ENCODE measurements at places on chromosomes 3 and 15. TPM values are rescaled to one million over a fixed set of nuclear protein-coding genes. Genes with fewer than 3 reads are reported as not detected.

SEMA5B gene
- polyA plus RNA-seq, result not detected

AGBL1 gene
- polyA plus RNA-seq, result not detected

SPSB4 gene
- not detected for polyA plus RNA-seq

GNAI2 gene
- 1,079 TPM for polyA plus RNA-seq

NR2E3 gene
- 0.19 TPM for polyA plus RNA-seq

CCR8 gene
- not detected for polyA plus RNA-seq

AMIGO3 gene
- 1.5 TPM for polyA plus RNA-seq

CYP1A2 gene
- not detected for polyA plus RNA-seq

IL5RA gene
- not detected for polyA plus RNA-seq

A4GNT gene
- not detected for polyA plus RNA-seq

CILP gene
- 0.02 TPM for polyA plus RNA-seq

CKMT1A gene
- polyA plus RNA-seq, result not detected

ILDR1 gene
- not detected for polyA plus RNA-seq

CHAC1 gene
- 77.8 TPM for polyA plus RNA-seq

RASGRP1 gene
- 1.4 TPM for polyA plus RNA-seq

UACA gene
- polyA plus RNA-seq, result 156 TPM

GRCh38 chr15:98440917-98441316 lies 207.4 kb upstream of the IGF1R start:
- peaks cover 17% of the 10 kb centered on the region for H3K27me3 ChIP-seq
- no peaks in the 10 kb centered on the region for H3K36me3 ChIP-seq
- no peaks in the 10 kb centered on the region for H3K4me1 ChIP-seq
- H3K27ac ChIP-seq, result no peak overlapping the region
- DNase-seq, result no peak
- no peak overlapping the region for H3K4me3 ChIP-seq

GRCh38 chr15:71434774-71435173 lies 319.5 kb downstream of the THSD4 start:
- peaks cover 2% of the 10 kb centered on the region for H3K4me1 ChIP-seq
- no peaks in the 10 kb centered on the region for H3K27me3 ChIP-seq
- H3K36me3 ChIP-seq, result peaks cover 6% of the 10 kb centered on the region
- DNase-seq, result no peak
- H3K4me3 ChIP-seq, result no peak overlapping the region
- H3K27ac ChIP-seq, result no peak overlapping the region

- no peak overlapping the region for H3K27ac ChIP-seq
- H3K4me1 ChIP-seq, result no peaks in the 10 kb centered on the region
- DNase-seq, result peak; percentile 64
- no peaks in the 10 kb centered on the region for H3K36me3 ChIP-seq
- H3K4me3 ChIP-seq, result no peak overlapping the region
Observed at GRCh38 chr3:182787302-182788036, 5.8 kb upstream of the ATP11B start.

DNA sequence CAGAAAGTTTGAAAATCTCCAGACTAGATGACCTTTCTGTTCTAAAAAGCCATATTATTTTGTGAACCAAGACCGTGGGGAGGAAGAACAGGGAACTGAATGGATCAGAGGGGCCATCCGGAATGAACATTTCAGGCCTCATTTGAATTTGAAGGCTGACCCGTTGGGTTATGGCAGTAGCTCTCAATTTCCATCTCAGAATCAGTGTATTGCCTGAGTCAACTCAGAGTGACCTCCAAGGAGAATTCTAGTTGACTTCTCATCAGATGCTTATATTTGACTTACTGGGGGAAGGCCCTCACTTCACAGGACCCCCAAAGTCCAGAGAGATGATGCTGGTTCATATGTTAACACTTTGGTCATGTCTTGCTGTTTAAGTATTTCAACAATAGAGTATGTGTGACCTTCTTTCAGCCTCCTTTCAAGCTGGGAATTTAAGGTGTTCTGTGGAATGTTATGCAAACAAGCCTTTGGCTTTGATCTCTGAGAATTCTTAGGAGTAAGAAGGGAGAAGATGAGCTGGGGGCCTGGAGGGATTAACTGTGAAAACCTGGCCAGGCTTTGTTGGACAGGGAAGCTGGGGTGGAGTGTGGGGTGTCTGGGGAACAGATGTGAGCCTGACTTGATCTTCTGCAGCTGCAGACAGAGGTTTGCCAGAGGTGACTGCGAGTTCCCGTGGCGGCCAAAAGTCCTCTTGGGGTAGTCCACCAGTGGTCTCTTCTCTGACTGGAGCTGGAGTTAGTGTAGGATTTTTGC lies 111.2 kb upstream of the RGMA start:
- no peaks in the 10 kb centered on the region for H3K4me1 ChIP-seq
- H3K36me3 ChIP-seq, result no peaks in the 10 kb centered on the region
- H3K27me3 ChIP-seq, result no peaks in the 10 kb centered on the region
- no peak overlapping the region for H3K4me3 ChIP-seq
- DNase-seq, result no peak

- DNase-seq, result no peak
- no peak overlapping the region for H3K4me3 ChIP-seq
- no peaks in the 10 kb centered on the region for H3K36me3 ChIP-seq
Observed at GRCh38 chr3:39850716-39851032, 41.3 kb downstream of the MYRIP start.

DNA sequence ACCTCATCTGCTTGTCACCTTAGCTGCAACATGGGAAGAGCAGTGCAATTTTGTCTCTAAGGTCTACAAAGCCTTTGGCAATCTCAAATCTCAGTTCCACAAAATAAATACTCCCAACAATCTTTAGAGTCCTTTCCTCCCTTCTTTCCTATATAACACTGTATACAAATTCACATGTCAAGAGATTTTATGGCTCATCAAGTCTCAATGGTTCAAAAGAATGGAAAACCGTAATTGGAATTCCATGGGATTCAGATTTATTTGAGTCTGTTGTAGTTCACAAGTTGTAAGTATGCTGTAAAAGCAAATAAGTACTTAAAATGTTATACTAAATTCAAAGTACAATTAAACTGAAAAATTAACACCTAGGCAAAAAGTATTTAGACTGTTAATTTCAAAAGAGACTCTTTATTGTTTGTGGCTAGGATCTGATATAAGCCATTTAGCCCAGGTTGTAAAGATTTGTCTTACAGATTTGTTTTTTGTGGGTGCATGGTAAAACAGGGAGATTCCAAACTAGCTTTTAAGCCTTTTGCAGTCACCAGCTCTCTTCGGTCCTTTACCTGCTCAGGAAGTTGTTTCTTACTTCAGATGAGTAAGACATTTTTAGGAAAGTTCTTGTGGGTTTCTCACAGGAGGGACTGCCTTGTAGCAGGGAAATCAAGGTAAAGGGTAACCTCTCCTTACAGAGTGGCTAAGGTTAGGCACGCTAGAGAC lies 50.1 kb downstream of the CMSS1 start:
- H3K4me1 ChIP-seq, result peaks cover 28% of the 10 kb centered on the region
- peak overlapping the region; percentile 78 for H3K27ac ChIP-seq
- peaks cover 26% of the 10 kb centered on the region for H3K36me3 ChIP-seq
- H3K4me3 ChIP-seq, result no peak overlapping the region

DNA sequence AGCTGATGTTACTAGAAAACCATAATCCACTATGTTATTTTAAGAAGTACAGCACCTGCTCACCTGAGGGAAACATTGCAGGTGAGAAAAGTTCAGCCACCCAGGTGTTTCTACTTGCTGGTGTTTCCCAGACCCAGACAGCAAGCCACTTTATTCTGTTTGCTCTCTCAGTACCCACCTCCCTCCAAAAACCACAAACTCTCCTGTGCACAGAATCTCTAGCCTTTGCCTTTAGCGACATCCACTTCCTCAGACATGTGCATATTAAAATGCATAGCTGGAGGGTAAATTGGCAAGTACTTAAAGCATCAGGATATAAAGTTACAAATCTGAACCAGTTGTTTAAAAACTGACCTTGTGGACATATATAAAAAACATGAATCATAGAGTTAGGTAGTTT lies 36.7 kb downstream of the VGLL3 start:
- H3K27ac ChIP-seq, result no peak overlapping the region
- H3K27me3 ChIP-seq, result no peaks in the 10 kb centered on the region
- no peaks in the 10 kb centered on the region for H3K36me3 ChIP-seq
- peaks cover 19% of the 10 kb centered on the region for H3K4me1 ChIP-seq

GRCh38 chr3:14161282-14161681 lies 17.1 kb downstream of the XPC start:
- no peaks in the 10 kb centered on the region for H3K4me1 ChIP-seq
- no peak overlapping the region for H3K27ac ChIP-seq
- peaks cover 73% of the 10 kb centered on the region for H3K36me3 ChIP-seq

- no peak for DNase-seq
- H3K4me1 ChIP-seq, result peaks cover 21% of the 10 kb centered on the region
- H3K27ac ChIP-seq, result no peak overlapping the region
- H3K4me3 ChIP-seq, result no peak overlapping the region
- no peaks in the 10 kb centered on the region for H3K36me3 ChIP-seq
Observed at GRCh38 chr3:72271216-72271615, 486.3 kb upstream of the PROK2 start.

- H3K36me3 ChIP-seq, result no peaks in the 10 kb centered on the region
- no peak overlapping the region for H3K4me3 ChIP-seq
- H3K27me3 ChIP-seq, result no peaks in the 10 kb centered on the region
Observed at GRCh38 chr3:154779571-154779970, 300.5 kb upstream of the MME start.

- H3K4me3 ChIP-seq, result no peak overlapping the region
- peaks cover 12% of the 10 kb centered on the region for H3K4me1 ChIP-seq
- no peaks in the 10 kb centered on the region for H3K27me3 ChIP-seq
- DNase-seq, result peak; percentile 50
Observed at GRCh38 chr3:171862993-171863521, 19.9 kb downstream of the TMEM212 start.

DNA sequence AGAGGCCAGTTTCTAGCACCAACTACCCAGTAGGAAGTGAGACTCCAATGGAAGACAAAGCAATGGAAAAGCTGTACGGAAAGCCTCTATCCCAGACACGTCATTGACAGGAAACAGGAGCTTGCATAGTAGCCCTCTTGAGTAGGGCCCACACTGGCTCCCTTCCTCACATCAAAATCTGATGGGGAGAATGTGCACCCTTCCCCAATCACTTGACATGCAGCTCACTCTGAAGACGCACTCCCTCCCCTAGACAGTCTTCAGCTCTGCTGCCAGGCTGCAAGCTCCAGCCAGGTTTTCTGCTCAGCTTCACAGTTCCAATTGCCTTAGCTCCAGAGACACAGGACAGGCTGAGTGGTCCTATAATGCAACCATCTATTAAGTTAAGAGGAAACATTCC lies 567.8 kb downstream of the EPHB1 start:
- H3K4me1 ChIP-seq, result no peaks in the 10 kb centered on the region
- no peaks in the 10 kb centered on the region for H3K36me3 ChIP-seq
- H3K27ac ChIP-seq, result no peak overlapping the region
- no peak for DNase-seq
- H3K27me3 ChIP-seq, result no peaks in the 10 kb centered on the region

- no peaks in the 10 kb centered on the region for H3K27me3 ChIP-seq
- no peak overlapping the region for H3K4me3 ChIP-seq
- no peak for DNase-seq
- H3K27ac ChIP-seq, result no peak overlapping the region
- H3K36me3 ChIP-seq, result peaks cover 2% of the 10 kb centered on the region
Observed at GRCh38 chr3:10006048-10006761, 19.6 kb upstream of the EMC3 start.

DNA sequence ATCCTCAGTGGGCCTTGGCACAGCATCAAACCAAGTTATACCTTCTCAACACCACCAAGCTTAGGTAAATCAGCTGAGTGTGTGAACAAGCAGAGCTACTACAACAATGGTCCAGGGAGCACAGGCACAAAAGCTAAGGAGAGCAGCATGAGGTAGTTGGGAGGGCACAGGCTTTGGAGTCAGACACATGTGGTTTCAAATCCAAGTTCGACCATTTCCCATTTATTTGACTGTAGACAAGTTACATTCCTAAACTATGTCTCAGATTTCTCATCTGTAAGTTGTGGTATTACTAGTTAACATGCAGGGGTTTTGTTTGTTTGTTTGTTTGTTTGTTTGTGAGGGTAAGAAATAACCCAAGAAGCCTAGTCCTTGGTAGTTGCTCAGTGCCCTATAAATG lies 46.9 kb downstream of the MLH1 start:
- H3K4me1 ChIP-seq, result peaks cover 2% of the 10 kb centered on the region
- H3K36me3 ChIP-seq, result peaks cover 25% of the 10 kb centered on the region
- H3K27ac ChIP-seq, result no peak overlapping the region
- H3K4me3 ChIP-seq, result no peak overlapping the region
- no peaks in the 10 kb centered on the region for H3K27me3 ChIP-seq
- DNase-seq, result peak; percentile 44

DNA sequence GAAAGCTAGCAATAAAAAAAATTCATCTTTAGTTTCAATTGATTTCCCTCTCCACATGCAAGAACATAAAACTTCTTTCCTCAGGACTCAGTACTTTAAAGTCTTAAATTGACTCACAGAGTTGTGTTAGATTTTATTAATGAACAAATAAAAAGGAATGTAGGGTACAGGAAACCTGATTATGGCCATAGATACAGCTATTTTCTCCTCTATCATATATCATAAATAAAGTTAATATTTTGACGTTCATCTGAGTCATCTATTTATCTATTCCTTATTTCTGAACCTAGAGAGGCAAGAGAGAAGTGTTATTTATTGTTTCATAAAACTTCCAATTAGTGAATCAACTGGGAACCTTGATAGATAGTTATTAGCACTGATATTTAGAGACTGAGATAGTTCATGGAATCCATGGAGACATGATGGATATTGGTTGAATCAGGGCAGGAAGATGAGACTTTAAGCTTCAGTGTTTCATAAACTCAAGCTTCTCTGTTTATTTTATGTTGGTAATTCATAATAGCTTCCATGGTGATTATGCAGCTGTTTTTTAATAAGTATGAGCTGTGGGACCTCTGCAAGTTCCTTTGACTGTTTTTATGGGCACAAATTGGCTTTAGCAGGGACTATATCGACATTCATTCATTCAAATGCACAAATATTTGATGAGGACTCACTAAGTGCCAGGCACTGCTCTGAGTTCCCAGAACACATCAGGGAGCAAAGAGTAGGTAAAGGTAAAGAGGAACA lies 143.5 kb upstream of the TGFBR2 start:
- peaks cover 3% of the 10 kb centered on the region for H3K4me1 ChIP-seq
- H3K36me3 ChIP-seq, result no peaks in the 10 kb centered on the region
- DNase-seq, result peak; percentile 26
- H3K27ac ChIP-seq, result no peak overlapping the region

DNA sequence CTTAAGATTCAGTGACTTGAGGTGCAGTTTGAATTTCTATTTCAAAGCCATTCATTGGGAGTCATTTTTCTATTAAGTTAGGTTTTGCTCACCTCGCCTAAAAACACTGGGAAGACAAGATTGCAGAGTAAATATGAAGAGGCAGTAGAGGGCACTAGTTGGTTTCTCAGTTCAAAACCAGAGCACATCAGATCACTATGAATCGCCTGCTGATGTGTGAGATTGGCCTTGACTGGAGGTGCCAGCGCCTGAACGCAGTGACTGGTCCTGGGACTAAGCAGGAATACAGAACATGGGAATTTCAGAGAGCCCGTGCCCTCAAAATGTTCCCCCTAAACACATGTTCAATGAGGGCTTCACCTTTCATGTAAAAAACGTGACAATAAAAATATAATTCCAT lies 229.0 kb downstream of the ITPR1 start:
- H3K36me3 ChIP-seq, result no peaks in the 10 kb centered on the region
- peak; percentile 73 for DNase-seq
- H3K4me1 ChIP-seq, result peaks cover 17% of the 10 kb centered on the region
- no peaks in the 10 kb centered on the region for H3K27me3 ChIP-seq
- H3K4me3 ChIP-seq, result no peak overlapping the region

GRCh38 chr3:141764465-141764864 lies 1.3 kb downstream of the GRK7 start:
- no peak for DNase-seq
- no peaks in the 10 kb centered on the region for H3K27me3 ChIP-seq
- no peaks in the 10 kb centered on the region for H3K36me3 ChIP-seq
- peaks cover under 1% of the 10 kb centered on the region for H3K4me1 ChIP-seq

GRCh38 chr3:64674591-64675076 lies 13.2 kb downstream of the ADAMTS9 start:
- no peak overlapping the region for H3K4me3 ChIP-seq
- DNase-seq, result no peak
- no peaks in the 10 kb centered on the region for H3K27me3 ChIP-seq
- H3K36me3 ChIP-seq, result peaks cover 5% of the 10 kb centered on the region
